Suppressor macrophage treated with lipopolysaccharide for 1 hour (primary cell): ENCODE measurements at places on chromosomes 3 and 15.
A peak's percentile ranks its signal among the peaks of the same experiment; 100 is the strongest.

DNA sequence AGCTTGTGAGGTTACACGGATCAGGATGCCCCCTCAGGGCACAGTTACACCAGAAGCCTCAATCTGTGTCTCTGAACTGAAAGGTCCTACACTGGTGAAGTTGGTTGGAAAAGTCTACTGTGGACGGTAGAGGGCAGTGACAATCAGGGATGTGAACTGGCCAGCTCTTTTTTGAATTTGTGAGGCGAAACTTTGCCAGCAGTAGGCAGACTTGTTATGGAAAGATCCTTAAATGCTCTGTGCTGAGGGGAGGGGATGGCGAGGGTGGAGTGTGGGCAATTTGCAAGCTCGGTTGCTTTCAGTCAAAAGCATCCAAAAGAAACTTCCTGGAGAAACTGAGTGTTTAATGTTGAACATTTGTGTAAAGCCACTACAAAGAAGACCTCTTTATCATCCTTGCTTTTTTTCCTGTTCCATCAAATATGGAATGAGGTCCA lies 127.4 kb upstream of the ABHD17C start:
- peak; percentile 82 for DNase-seq

GRCh38 chr3:50585919-50586762 lies 16.8 kb downstream of the HEMK1 start:
- peak; percentile 35 for DNase-seq

- DNase-seq: no peak
Observed at GRCh38 chr15:57015897-57016296, 97.5 kb downstream of the TCF12 start.

DNA sequence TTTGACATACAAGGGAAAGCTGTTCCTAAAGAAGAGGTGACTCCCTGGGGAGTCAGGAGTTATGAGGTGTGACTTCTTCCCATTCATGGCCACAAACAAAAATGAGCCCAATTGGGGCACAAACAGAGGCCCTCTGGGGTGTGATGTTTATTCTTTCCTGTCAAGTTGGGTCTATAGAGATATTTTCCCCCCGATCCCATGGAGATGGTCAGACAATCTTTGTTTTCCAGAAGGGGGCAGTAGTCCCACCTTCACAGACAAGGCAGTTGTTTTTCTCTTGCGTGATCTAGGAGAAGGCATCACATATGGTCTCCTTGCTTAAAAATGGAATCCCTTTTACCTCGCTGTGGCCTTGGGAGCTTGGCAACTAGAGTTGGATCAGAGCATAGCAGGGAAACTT lies 110.3 kb downstream of the MFSD1 start:
- no peak for DNase-seq

DNA sequence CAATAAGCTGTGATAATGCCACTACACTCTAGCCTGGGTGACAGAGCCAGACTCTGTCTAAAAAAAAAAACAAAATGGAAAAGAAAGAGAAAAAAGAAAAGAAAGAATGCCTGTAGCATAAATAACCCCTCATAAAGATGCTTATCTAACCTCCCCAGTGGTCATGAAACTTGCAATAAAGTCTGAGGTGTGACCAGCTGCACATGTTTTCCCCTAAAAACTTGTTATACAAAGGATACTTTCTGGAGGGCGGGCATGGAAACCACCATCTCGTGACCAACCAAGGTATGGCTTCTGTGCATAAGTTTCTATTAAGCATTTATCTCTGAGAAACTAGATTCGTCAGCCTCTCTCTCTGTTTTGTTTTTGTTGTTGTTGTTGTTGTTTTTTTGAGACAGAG lies 21.8 kb downstream of the CCDC32 start:
- no peak for DNase-seq

- peak; percentile 29 for DNase-seq
Observed at GRCh38 chr3:37559461-37559860, 302.2 kb upstream of the CTDSPL start.

- DNase-seq: no peak
Observed at GRCh38 chr3:48469046-48469915, 22.7 kb downstream of the ATRIP start.

DNA sequence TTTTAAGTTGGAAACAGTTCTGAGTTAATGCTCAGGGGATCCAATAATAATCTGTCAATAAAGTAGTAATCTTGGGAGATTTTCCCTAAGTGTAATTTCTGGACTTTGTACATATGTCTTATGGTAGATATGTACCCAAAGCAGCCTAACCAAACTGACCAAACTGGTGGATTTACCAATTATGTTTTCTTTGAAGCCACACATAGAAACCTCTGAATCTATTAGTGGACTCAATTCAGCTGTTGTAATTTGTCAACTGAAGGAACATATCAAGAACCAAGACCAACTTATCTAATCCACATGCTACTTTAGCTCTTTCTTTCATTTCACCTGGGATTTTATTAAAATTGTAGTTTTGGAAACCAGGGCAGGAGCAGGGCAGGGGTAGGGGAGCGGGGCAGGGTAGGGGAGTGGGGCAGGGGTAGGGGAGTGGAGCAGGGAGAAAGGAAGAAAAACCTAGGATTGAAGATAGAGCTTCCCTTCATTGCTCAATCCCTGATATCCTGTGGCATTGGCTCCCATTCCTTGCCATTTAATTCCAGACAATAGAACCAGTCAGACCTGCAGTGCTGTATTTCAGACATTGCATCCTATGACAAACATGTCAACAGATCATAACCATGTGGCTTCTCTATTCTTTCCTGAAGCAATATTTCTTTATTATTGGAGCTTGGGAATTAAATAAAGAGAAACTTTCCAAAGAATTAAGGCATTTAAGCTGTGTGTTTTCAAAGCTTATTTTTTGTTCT lies 101.8 kb downstream of the NFKBIZ start:
- DNase-seq: no peak

GRCh38 chr3:138439646-138440045 lies 5.2 kb downstream of the ESYT3 start:
- DNase-seq: no peak

GRCh38 chr3:126934991-126935390 lies 47.9 kb upstream of the PLXNA1 start:
- DNase-seq: no peak

- DNase-seq: no peak
Observed at GRCh38 chr3:189232790-189233189, 61.0 kb downstream of the TPRG1 start.
